ENCODE measurements at places on chromosomes 16 and 17.

- DNase-seq = no peak
Measured at GRCh38 chr16:85479972-85480726, 133.0 kb upstream of the GSE1 start.

GRCh38 chr17:41301204-41301790, 1.4 kb downstream of the KRTAP29-1 start:
- no peak for DNase-seq

GRCh38 chr16:86393907-86394626, 116.3 kb upstream of the FOXF1 start:
- DNase-seq = no peak

GRCh38 chr17:76000016-76000754, 470 bp upstream of the CDK3 start:
- peak; percentile 40 for DNase-seq
